ENCODE measurements at places on chromosomes 1 and 21. TPM values are rescaled to one million over a fixed set of nuclear protein-coding genes. Genes with fewer than 3 reads are reported as not detected.

DNA sequence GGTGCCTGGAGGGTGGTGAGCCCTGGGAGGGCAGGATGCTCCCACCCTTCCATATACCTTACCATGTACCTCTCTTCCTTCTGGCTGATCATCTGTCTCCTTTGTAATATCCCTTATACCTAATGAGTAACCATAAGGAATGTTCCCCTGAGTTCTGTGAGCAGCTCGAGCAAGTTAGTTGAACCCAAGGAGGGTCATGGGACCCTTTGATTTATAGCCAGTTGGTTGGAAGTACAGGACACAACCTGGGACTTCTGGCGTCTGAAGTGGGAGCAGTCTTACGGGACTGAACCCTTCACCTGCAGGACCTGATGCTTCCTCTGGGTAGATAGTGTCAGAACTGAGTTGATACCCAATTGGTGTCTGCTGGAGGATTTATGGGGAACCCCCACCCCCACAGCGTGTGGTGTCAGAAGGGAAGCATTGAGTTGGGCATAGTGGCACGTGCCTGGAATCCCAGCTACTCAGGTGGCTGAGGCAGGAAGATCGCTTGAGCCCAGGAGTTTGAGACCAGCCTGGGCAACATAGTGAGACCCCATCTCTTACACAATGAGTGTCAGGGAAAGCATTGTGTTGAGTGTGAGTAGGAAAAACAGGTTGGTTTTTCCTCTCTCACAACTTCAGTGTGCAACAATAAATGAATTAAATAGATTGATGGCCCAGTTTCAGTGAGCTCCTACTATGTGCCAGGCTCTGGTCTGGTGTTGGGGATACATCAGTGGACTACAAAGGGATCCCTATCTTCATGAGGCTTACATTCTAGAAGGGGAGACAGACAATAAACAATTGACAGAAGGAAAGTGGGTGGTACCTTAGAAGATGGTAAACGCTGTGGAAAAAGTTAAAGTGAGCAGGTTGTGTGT, 16.0 kb downstream of the DNAJC16 start:
- no peaks in the 10 kb centered on the region for H3K27me3 ChIP-seq
- no peak overlapping the region for H3K4me3 ChIP-seq
- DNase-seq, result no peak

Gene TBX15
- total RNA-seq, result 48.7 TPM

Gene ADORA3
- 17.5 TPM for total RNA-seq

Gene NEK2
- total RNA-seq, result not detected

Gene TCP10L
- 1.0 TPM for total RNA-seq
